ENCODE measurements at places on chromosomes 3 and 15.

DNA sequence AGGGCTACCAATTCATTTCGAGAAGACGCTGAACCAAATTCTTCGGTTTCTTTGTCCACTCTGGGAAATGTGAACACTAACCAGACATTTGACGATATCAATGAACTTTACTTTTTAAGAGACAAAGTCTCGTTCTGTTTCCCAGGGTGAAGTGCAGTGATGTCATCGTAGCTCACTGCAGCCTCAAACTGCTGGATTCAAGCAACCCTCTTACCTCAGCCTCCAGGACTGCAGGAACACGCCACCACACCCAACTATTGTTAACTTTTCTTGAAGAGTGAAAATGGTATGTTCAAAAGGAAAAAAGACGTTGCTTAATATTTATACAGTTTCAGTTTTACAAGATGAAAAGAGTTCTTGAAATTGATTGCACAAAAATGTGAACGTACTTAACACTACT is 30.6 kb downstream of the MB21D2 start:
- no peaks in the 10 kb centered on the region for H3K27me3 ChIP-seq
- DNase-seq: peak; percentile 92
- H3K4me1 ChIP-seq: peaks cover 41% of the 10 kb centered on the region
- no peak overlapping the region for H3K4me3 ChIP-seq
- H3K27ac ChIP-seq: peak overlapping the region; percentile 93

DNA sequence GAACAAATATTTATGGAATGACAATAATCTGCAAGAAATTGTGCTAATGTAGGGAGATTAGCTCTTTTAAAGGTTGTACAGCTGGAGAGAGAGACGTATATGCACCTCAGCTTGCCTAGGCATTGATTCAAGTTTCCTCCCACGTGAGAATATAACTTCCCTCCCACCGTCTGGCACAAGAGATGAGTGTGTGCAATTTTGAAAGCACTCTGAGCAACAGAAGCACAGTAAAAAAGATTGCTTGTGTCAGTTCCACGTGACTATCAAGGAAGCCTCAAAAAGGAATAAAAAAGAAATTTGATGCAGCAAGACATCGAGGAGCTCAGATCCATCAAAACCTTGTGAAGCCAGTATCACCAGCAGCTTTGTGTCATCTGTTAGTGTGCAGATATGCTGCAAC is 435.3 kb downstream of the TUSC7 start:
- no peak overlapping the region for H3K27ac ChIP-seq
- H3K4me3 ChIP-seq: no peak overlapping the region
- DNase-seq: no peak
- no peaks in the 10 kb centered on the region for H3K36me3 ChIP-seq
- no peaks in the 10 kb centered on the region for H3K27me3 ChIP-seq

DNA sequence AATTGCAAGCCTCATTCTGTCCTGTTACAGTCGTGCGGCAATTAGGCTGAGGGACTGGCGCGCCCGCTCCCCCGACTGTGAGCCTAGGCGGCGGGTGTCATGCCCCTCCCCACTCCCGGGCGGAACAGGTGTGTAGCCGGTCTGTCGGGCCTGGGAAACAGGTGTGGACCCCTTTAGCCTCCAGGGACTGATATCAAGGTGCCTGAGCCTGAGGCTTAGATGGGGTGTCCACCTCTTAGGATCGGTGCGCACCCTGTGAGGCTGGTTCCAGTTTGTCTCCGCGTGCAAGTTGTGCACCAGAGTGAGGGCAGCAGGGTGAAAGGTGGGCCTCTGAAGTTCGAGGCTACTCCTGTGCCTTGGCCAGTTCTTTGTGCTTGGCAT is 686 bp downstream of the VPS8 start:
- peaks cover 5% of the 10 kb centered on the region for H3K4me1 ChIP-seq
- peaks cover 5% of the 10 kb centered on the region for H3K36me3 ChIP-seq

GRCh38 chr3:47475029-47475569 is 642 bp downstream of the SCAP start:
- no peaks in the 10 kb centered on the region for H3K27me3 ChIP-seq
- peaks cover 21% of the 10 kb centered on the region for H3K4me1 ChIP-seq
- peak overlapping the region; percentile 92 for H3K27ac ChIP-seq
- no peaks in the 10 kb centered on the region for H3K36me3 ChIP-seq

- DNase-seq: no peak
- H3K27me3 ChIP-seq: peaks cover under 1% of the 10 kb centered on the region
- H3K4me1 ChIP-seq: no peaks in the 10 kb centered on the region
- no peaks in the 10 kb centered on the region for H3K36me3 ChIP-seq
Measured at GRCh38 chr3:115805520-115805919, 182.2 kb downstream of the GAP43 start.

DNA sequence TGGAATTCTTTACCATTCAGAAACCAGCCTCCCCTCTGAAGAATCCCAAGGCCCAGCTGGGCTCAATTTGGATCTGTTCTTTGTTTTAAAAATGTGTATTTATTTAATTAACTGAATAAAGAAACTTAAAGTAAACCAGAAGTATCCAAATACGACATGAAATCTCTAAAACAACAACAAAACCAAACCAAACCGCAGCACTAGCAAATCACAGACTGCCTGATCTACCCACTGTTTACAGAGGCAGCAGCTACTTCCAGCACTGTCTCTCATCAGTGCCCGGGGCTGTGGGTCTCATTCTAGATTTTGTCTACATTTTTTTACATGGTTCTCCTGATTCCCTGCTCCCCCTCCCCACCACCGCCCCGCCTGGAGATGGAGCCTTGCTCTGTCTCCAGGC is 2.3 kb downstream of the FLNB start:
- peak overlapping the region; percentile 98 for H3K4me3 ChIP-seq
- DNase-seq: no peak
- no peaks in the 10 kb centered on the region for H3K27me3 ChIP-seq
- peak overlapping the region; percentile 86 for H3K27ac ChIP-seq

GRCh38 chr15:78714890-78715289 is 73.9 kb upstream of the CHRNB4 start:
- DNase-seq: no peak
- H3K4me1 ChIP-seq: no peaks in the 10 kb centered on the region
- H3K27me3 ChIP-seq: no peaks in the 10 kb centered on the region
- no peak overlapping the region for H3K4me3 ChIP-seq

- no peaks in the 10 kb centered on the region for H3K4me1 ChIP-seq
- no peak for DNase-seq
- no peak overlapping the region for H3K27ac ChIP-seq
- H3K27me3 ChIP-seq: no peaks in the 10 kb centered on the region
- H3K4me3 ChIP-seq: no peak overlapping the region
Measured at GRCh38 chr15:85744579-85744978, 50.1 kb downstream of the KLHL25 start.

- H3K27ac ChIP-seq: no peak overlapping the region
- H3K4me1 ChIP-seq: peaks cover 4% of the 10 kb centered on the region
- H3K4me3 ChIP-seq: no peak overlapping the region
Measured at GRCh38 chr3:45604596-45604995, 10.0 kb downstream of the LIMD1 start.

DNA sequence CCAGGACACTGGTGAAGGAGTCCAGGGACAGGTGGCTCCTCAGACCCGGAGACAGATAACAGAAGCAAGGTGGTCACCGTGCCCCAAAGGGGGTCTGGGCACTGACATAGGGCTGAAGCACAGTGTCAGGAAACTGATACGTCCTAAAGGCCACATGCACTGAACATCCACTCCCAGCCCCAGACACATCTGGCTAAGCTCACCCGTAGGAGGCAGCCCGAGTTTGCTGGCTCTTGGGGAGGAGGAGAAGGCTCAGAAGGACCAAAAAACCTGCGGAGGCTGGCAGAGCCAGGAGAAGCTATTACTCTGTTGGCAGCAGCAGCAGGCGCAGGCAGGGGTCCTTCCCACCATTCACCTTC is 1.2 kb downstream of the CACNA2D2 start:
- H3K27ac ChIP-seq: no peak overlapping the region
- H3K27me3 ChIP-seq: peaks cover 50% of the 10 kb centered on the region
- no peak for DNase-seq
- H3K36me3 ChIP-seq: no peaks in the 10 kb centered on the region
- peaks cover 11% of the 10 kb centered on the region for H3K4me1 ChIP-seq

GRCh38 chr15:39543651-39544050 is 37.2 kb upstream of the THBS1 start:
- DNase-seq: no peak
- no peaks in the 10 kb centered on the region for H3K4me1 ChIP-seq
- H3K4me3 ChIP-seq: no peak overlapping the region
- no peaks in the 10 kb centered on the region for H3K36me3 ChIP-seq
- H3K27me3 ChIP-seq: no peaks in the 10 kb centered on the region
- H3K27ac ChIP-seq: no peak overlapping the region

- no peak overlapping the region for H3K4me3 ChIP-seq
- H3K4me1 ChIP-seq: no peaks in the 10 kb centered on the region
- no peak for DNase-seq
- peaks cover 5% of the 10 kb centered on the region for H3K36me3 ChIP-seq
- no peaks in the 10 kb centered on the region for H3K27me3 ChIP-seq
Measured at GRCh38 chr3:142053835-142054234, 95.5 kb downstream of the TFDP2 start.

DNA sequence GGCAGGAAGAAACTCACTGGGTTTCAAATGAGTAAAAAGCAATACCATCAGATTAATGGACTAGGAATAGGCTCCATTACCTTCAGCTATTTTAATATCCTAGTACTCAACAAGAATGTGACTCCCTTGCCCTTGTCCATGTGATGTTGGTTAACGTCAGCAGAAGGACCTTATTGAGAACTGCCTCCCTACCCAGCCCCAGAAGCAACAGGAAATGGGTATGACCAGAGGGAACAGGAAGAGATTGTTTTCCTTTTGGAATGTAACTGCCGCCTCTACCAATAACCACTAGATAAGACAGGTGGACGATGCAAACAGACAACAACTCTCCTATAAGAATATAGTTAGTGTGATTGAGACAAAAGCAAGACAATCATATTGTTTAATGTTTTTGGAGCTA is 10.4 kb upstream of the MME start:
- H3K4me1 ChIP-seq: no peaks in the 10 kb centered on the region
- DNase-seq: no peak
- H3K4me3 ChIP-seq: no peak overlapping the region
- H3K27ac ChIP-seq: no peak overlapping the region

GRCh38 chr3:42402394-42403096 is 7.9 kb downstream of the LYZL4 start:
- H3K27me3 ChIP-seq: no peaks in the 10 kb centered on the region
- no peaks in the 10 kb centered on the region for H3K36me3 ChIP-seq
- no peak overlapping the region for H3K27ac ChIP-seq

GRCh38 chr15:88635318-88635717 is 3.5 kb upstream of the ISG20 start:
- H3K4me1 ChIP-seq: peaks cover 35% of the 10 kb centered on the region
- no peak overlapping the region for H3K4me3 ChIP-seq
- peaks cover 12% of the 10 kb centered on the region for H3K36me3 ChIP-seq

DNA sequence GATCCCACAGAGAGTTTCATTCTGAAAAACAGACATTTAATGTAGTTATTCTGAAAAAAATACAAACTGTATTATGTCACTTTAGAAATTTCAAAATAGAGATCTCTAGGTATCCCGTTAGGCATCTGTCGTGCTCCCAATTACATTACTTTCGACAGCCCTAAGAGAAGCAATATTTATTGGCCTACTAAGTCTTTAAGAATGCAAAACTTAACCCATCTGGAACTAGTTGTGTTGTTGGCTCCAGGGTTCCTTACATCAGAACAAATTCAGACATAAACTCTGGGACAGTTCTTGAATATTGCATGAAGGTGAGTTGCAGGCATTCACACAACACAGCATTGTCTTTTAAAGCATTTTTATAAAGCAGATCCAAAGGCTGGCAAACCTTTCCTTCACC is 498.4 kb downstream of the FHIT start:
- no peaks in the 10 kb centered on the region for H3K36me3 ChIP-seq
- no peaks in the 10 kb centered on the region for H3K4me1 ChIP-seq
- DNase-seq: no peak
- no peak overlapping the region for H3K4me3 ChIP-seq
- no peaks in the 10 kb centered on the region for H3K27me3 ChIP-seq

DNA sequence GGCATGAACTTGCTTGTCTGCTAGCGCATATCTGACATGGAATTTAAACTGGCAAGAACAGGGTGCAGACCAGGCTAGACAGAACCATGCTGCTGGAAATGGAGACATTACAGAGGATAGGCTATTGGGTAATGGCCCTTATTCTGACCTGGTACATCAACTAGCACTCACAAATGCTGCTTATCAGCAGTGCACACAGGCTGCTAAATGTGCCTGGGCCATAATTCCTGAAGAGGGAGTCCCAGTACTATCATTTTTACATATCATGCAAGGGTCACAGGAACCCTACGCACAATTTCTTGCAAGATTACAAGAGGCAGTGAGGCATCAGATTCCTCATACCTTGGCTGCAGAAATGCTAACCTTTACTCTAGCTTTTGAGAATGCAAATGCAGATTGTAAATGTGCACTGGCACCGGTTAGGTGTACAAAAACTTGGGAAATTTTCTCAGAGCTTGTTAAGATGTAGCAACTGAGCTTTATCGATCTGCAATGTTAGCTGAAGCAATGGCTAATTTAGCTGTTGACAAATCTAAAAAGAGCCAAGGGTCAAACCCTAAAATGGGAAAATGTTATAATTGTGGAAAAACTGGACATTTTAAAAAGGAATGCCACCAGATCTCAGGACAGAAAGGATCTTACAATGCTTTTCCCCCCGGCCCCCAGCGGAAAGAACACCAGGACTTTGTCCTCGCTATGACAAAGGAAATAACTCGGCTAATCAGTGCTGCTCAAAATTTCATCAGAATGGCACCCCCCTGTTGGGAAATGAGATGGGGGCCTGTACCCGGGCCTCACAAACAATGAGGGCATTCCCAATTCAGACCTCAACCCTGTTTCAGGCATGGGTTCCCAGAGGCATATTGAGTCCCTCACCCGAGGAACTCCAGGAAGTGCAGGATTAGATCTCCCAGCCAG is 21.1 kb downstream of the CCRL2 start:
- no peaks in the 10 kb centered on the region for H3K36me3 ChIP-seq
- H3K27ac ChIP-seq: peak overlapping the region; percentile 91
- H3K4me1 ChIP-seq: peaks cover 29% of the 10 kb centered on the region
- no peak overlapping the region for H3K4me3 ChIP-seq
- DNase-seq: peak; percentile 80

DNA sequence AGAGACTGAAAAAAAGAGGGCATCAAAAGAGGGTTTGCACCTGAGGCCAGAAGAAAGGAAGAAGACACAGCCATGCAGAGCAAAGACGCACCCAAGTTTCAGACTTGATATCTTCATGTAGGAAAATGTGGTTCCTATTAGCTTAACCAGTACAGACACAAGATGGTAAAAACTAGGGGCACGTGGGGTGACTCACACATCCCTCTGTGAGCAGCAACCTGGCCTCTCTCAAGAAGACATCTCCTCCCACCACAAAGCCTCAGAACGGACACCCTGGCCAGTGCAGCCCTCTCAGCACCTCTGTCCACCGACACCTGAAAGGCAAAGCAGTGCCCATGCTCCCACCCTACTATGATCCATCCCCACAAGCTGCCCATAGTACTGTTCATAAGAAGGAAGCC is 33.3 kb downstream of the GLB1 start:
- H3K4me1 ChIP-seq: peaks cover 4% of the 10 kb centered on the region
- no peak for DNase-seq
- H3K4me3 ChIP-seq: no peak overlapping the region
- H3K27me3 ChIP-seq: no peaks in the 10 kb centered on the region
- no peak overlapping the region for H3K27ac ChIP-seq

GRCh38 chr3:150232992-150233451 is 175.1 kb upstream of the TSC22D2 start:
- H3K27ac ChIP-seq: no peak overlapping the region
- H3K27me3 ChIP-seq: no peaks in the 10 kb centered on the region
- H3K36me3 ChIP-seq: no peaks in the 10 kb centered on the region
- H3K4me3 ChIP-seq: no peak overlapping the region
- DNase-seq: no peak
- peaks cover 3% of the 10 kb centered on the region for H3K4me1 ChIP-seq

- H3K27me3 ChIP-seq: peaks cover 91% of the 10 kb centered on the region
- no peaks in the 10 kb centered on the region for H3K36me3 ChIP-seq
- no peak for DNase-seq
- no peak overlapping the region for H3K4me3 ChIP-seq
Measured at GRCh38 chr15:74129586-74130154, 716 bp upstream of the ISLR2 start.
